ENCODE measurements at places on chromosomes 5 and 9. TPM values are rescaled to one million over a fixed set of nuclear protein-coding genes. Genes with fewer than 3 reads are reported as not detected.
A peak's percentile ranks its signal among the peaks of the same experiment; 100 is the strongest.

ABO gene
- total RNA-seq, result 0.15 TPM

ZNF483 gene
- 65.9 TPM for total RNA-seq

SPINK5 gene
- total RNA-seq, result 8.4 TPM

HACD4 gene
- total RNA-seq, result 1.2 TPM

MAMDC2 gene
- 6.0 TPM for total RNA-seq

SYK gene
- 7.4 TPM for total RNA-seq

SLC34A1 gene
- not detected for total RNA-seq

PCDHGC3 gene
- 29.4 TPM for total RNA-seq

OGN gene
- 0.11 TPM for total RNA-seq

- no peaks in the 10 kb centered on the region for H3K36me3 ChIP-seq
- peaks cover 4% of the 10 kb centered on the region for H3K4me1 ChIP-seq
- H3K27ac ChIP-seq, result no peak overlapping the region
- H3K27me3 ChIP-seq, result no peaks in the 10 kb centered on the region
- no peak overlapping the region for H3K4me3 ChIP-seq
These were observed 42.9 kb downstream of the SUB1 start for GRCh38 chr5:32628049-32628844.

DNA sequence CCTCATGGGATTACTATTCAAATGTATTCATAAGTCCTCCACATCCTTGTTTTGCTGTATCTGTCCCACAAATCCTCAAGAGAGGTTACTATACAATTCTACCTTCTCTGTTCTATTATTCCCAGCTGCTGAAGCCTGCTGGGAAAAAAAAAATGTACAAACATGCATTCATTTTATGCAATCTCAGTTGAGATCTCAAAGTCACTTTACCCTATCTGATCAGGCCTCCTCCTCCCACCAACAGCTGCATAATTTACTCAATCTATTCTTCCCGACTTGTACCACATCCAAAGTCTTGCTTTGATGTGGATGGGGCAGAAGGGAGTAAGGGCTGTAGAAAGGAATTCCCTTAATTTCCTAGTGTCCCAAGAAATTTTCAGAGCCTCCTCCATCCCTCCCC, 28.6 kb downstream of the PSIP1 start:
- H3K36me3 ChIP-seq, result peaks cover 63% of the 10 kb centered on the region
- peaks cover 9% of the 10 kb centered on the region for H3K4me1 ChIP-seq
- no peaks in the 10 kb centered on the region for H3K27me3 ChIP-seq
- DNase-seq, result no peak

- H3K4me1 ChIP-seq, result peaks cover 55% of the 10 kb centered on the region
- H3K27me3 ChIP-seq, result peaks cover 94% of the 10 kb centered on the region
- no peak overlapping the region for H3K27ac ChIP-seq
- no peak for DNase-seq
- peak overlapping the region; percentile 81 for H3K4me3 ChIP-seq
These were observed 302.1 kb downstream of the PARP8 start for GRCh38 chr5:50968356-50969149.

- no peak overlapping the region for H3K27ac ChIP-seq
- DNase-seq, result no peak
- no peaks in the 10 kb centered on the region for H3K27me3 ChIP-seq
- H3K4me1 ChIP-seq, result peaks cover 5% of the 10 kb centered on the region
- no peak overlapping the region for H3K4me3 ChIP-seq
These were observed 42.9 kb downstream of the OR2K2 start for GRCh38 chr9:111287127-111287526.

DNA sequence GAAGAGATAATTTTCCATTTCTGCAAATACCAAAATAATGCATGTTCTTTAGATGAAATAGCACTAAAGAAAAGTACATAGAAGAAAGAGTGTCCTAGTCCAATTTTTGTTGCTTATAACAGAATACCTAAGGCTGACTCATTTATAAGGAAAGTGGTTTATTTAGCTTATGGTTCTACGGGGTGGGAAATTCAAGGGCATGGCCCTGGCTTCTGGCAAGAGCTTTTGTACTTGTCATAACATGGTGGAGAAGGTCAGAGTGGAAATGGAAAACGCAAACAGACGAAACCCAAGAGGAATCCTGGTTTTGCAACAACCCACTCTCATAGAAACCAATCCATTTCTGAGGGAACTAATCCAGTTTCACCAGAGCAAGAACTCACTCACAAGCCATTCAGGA, 283.7 kb downstream of the CSNK1G3 start:
- DNase-seq, result no peak
- H3K4me1 ChIP-seq, result no peaks in the 10 kb centered on the region
- no peak overlapping the region for H3K4me3 ChIP-seq
- H3K36me3 ChIP-seq, result peaks cover 9% of the 10 kb centered on the region
- H3K27me3 ChIP-seq, result no peaks in the 10 kb centered on the region

GRCh38 chr5:142915038-142915437, 144.9 kb downstream of the ARHGAP26 start:
- no peak overlapping the region for H3K27ac ChIP-seq
- no peak overlapping the region for H3K4me3 ChIP-seq
- H3K27me3 ChIP-seq, result no peaks in the 10 kb centered on the region
- H3K36me3 ChIP-seq, result peaks cover 20% of the 10 kb centered on the region
- H3K4me1 ChIP-seq, result peaks cover 14% of the 10 kb centered on the region
- DNase-seq, result no peak

DNA sequence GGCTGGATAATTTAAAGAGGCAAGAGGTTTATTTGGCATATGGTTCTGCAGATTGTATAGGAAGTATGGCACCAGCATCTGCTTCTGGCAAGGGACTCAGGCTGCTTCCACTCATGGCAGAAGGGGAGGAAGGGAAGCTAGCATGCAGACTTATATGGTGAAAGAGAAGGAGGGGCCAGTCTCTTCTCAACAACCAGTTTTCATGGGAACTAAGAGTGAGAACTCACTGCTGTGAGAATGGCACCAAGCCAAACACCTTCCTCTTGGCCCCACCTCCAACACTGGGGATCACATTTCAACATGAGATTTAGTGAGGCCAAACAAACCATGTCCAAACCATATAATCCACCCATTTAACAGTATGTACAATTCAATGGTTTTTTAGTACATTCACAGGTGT, 113.3 kb upstream of the SHB start:
- H3K27ac ChIP-seq, result no peak overlapping the region
- H3K27me3 ChIP-seq, result peaks cover 17% of the 10 kb centered on the region
- H3K4me1 ChIP-seq, result peaks cover 43% of the 10 kb centered on the region
- H3K4me3 ChIP-seq, result no peak overlapping the region
- no peaks in the 10 kb centered on the region for H3K36me3 ChIP-seq

- H3K4me3 ChIP-seq, result no peak overlapping the region
- H3K4me1 ChIP-seq, result peaks cover 29% of the 10 kb centered on the region
- peak overlapping the region; percentile 15 for H3K27ac ChIP-seq
- DNase-seq, result no peak
- no peaks in the 10 kb centered on the region for H3K27me3 ChIP-seq
These were observed 4.6 kb downstream of the CCT5 start for GRCh38 chr5:10254686-10255085.

- H3K4me3 ChIP-seq, result no peak overlapping the region
- H3K27ac ChIP-seq, result no peak overlapping the region
- no peak for DNase-seq
- no peaks in the 10 kb centered on the region for H3K4me1 ChIP-seq
- no peaks in the 10 kb centered on the region for H3K27me3 ChIP-seq
These were observed 126.7 kb upstream of the SLCO6A1 start for GRCh38 chr5:102625468-102625867.

DNA sequence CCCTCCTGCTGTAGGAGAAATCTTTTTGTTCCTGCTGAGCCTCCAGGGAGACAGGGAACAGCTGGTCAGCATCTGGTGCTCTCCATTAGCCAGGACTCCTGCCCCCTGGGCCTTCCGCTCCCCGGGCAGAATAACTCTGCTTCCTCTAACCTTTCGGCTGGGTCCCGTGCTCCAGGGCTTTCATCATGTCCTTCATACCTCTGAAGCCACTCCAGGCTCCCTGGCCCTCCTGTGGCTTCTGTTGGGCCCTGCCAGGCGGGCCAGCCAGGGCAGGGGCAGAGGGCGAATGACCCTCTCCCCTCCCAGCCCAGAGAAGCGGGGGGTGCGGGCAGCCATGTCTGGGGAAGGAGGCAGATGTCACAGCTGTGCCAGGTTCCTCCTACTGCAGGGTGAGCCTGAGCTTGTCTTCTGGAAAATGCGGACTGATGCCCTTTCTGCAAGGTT, 81.7 kb upstream of the LMX1B start:
- no peak for DNase-seq
- no peak overlapping the region for H3K27ac ChIP-seq
- peaks cover 9% of the 10 kb centered on the region for H3K27me3 ChIP-seq

- no peaks in the 10 kb centered on the region for H3K27me3 ChIP-seq
- H3K27ac ChIP-seq, result no peak overlapping the region
- H3K4me1 ChIP-seq, result peaks cover 26% of the 10 kb centered on the region
- peaks cover 8% of the 10 kb centered on the region for H3K36me3 ChIP-seq
- no peak overlapping the region for H3K4me3 ChIP-seq
These were observed 72.7 kb downstream of the CAST start for GRCh38 chr5:96734871-96735325.

DNA sequence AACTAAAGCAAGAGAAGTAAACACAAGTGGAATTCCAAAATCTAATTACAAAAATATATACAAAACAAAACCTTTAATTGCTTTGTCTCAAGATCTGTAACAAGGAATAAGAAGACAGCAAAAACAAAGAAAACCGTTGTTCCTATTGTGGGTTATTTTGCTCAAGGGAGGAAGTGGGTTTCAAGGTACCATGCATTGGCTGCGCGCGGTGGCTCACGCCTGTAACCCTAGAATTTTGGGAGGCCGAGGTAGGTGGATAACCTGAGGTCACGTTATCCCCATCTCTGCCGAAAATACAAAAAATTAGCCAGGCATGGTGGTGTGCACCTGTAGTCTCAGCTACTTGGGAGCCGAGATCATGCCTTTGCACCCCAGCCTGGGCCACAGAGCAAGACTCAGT, 12.1 kb upstream of the IQGAP2 start:
- no peaks in the 10 kb centered on the region for H3K27me3 ChIP-seq
- H3K27ac ChIP-seq, result no peak overlapping the region
- H3K4me1 ChIP-seq, result peaks cover 45% of the 10 kb centered on the region
- no peak for DNase-seq

DNA sequence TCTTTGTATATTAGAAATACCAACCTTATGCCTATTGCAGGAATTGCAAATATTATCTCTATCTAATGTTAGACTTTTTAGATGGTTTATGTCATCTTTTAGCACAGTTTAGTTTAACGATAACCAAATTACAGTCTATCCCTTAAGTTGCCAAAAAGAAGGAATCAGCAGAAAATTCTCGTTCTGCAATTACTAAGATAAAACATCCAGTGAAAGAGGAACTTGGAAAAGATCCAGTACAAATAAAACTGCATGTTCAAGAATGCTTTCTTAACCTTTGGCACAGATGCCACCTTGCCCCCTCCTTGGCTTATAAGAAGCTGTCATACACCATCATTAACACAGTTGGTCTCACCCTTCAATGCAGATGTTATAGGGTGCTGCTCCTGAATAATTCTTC, 124.0 kb downstream of the SEMA5A start:
- no peak overlapping the region for H3K4me3 ChIP-seq
- no peak for DNase-seq
- H3K4me1 ChIP-seq, result no peaks in the 10 kb centered on the region
- H3K27ac ChIP-seq, result no peak overlapping the region
- no peaks in the 10 kb centered on the region for H3K27me3 ChIP-seq
- peaks cover 9% of the 10 kb centered on the region for H3K36me3 ChIP-seq

- peaks cover 38% of the 10 kb centered on the region for H3K36me3 ChIP-seq
- no peak overlapping the region for H3K27ac ChIP-seq
- H3K4me3 ChIP-seq, result no peak overlapping the region
- DNase-seq, result no peak
- H3K27me3 ChIP-seq, result peaks cover 6% of the 10 kb centered on the region
These were observed 1294.0 kb downstream of the MAT2B start for GRCh38 chr5:164799391-164799790.

- H3K4me1 ChIP-seq, result peaks cover 16% of the 10 kb centered on the region
- no peaks in the 10 kb centered on the region for H3K27me3 ChIP-seq
- no peak overlapping the region for H3K27ac ChIP-seq
- no peak overlapping the region for H3K4me3 ChIP-seq
- no peaks in the 10 kb centered on the region for H3K36me3 ChIP-seq
- no peak for DNase-seq
These were observed 16.6 kb upstream of the FBP2 start for GRCh38 chr9:94610181-94610606.

DNA sequence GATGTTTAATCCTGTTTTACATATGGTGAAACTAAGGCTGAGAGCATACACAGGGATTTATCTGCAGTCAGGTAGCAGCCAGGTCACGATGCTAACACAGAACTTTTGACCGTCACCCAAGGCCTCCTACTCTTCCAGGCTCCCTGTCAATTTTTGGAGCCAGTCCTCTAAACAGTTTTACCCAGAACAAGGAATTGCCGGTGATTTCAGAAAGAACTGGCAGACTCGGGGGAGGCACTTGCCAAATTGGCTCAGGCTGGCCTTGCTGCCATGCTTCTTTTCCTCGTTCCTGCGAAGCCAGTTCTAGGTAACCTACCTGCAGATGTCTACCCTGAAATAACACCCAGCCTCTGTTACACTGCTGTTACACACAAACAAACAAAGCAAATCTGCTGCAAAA, 21.2 kb downstream of the GRIA1 start:
- H3K27ac ChIP-seq, result no peak overlapping the region
- H3K4me3 ChIP-seq, result no peak overlapping the region
- H3K27me3 ChIP-seq, result no peaks in the 10 kb centered on the region
- peaks cover 18% of the 10 kb centered on the region for H3K4me1 ChIP-seq

GRCh38 chr9:114621975-114622609, 11.0 kb downstream of the TMEM268 start:
- no peaks in the 10 kb centered on the region for H3K27me3 ChIP-seq
- H3K36me3 ChIP-seq, result peaks cover 14% of the 10 kb centered on the region
- H3K4me3 ChIP-seq, result no peak overlapping the region

GRCh38 chr5:154214371-154215106, 24.0 kb downstream of the GALNT10 start:
- no peak overlapping the region for H3K27ac ChIP-seq
- DNase-seq, result no peak
- no peaks in the 10 kb centered on the region for H3K27me3 ChIP-seq

DNA sequence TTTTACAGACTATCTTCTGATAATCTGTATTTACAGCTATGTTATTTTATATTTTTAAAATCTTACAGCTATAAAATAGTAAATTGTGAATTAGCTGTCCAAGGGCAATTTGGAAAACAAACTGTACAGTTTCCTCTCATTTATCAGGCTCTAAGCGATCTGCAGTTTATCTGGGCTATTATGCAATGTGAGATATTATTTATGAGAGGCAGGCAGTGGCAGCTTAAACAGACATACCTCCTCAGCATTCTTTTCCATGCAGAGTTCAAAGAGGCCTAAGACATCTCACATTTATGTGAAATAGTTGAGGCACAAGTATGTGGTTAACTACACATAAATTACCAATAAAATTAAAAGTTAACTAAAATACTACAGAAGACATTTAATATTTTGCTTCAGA, 10.2 kb downstream of the NIPSNAP3B start:
- H3K36me3 ChIP-seq, result no peaks in the 10 kb centered on the region
- H3K4me3 ChIP-seq, result no peak overlapping the region
- H3K27me3 ChIP-seq, result no peaks in the 10 kb centered on the region
- DNase-seq, result no peak
- H3K27ac ChIP-seq, result no peak overlapping the region

- H3K36me3 ChIP-seq, result no peaks in the 10 kb centered on the region
- no peak for DNase-seq
- no peak overlapping the region for H3K4me3 ChIP-seq
- no peaks in the 10 kb centered on the region for H3K4me1 ChIP-seq
- no peaks in the 10 kb centered on the region for H3K27me3 ChIP-seq
- no peak overlapping the region for H3K27ac ChIP-seq
These were observed 150.2 kb downstream of the GABBR2 start for GRCh38 chr9:98558575-98558974.
